ENCODE measurements at places on chromosomes 13 and 19. TPM values are rescaled to one million over a fixed set of nuclear protein-coding genes. Genes with fewer than 3 reads are reported as not detected.

Gene GIPC3
- total RNA-seq, result 9.2 TPM

Gene PNMA8A
- 7.6 TPM for total RNA-seq

Gene ZNF418
- total RNA-seq, result 0.21 TPM

GRCh38 chr13:99555149-99555548, 53.9 kb downstream of the TM9SF2 start:
- no peak for DNase-seq
